Sigmoid colon (tissue), 7 donors: ENCODE measurements at places on chromosomes 7 and 10. TPM values are rescaled to one million over a fixed set of nuclear protein-coding genes. Genes with fewer than 3 reads are reported as not detected.

Gene RARRES2
- 342 TPM for total RNA-seq

Gene SLC39A12
- total RNA-seq: not detected

Gene EEPD1
- total RNA-seq: 11.8 TPM

- DNase-seq: no peak
Measured at GRCh38 chr7:24851786-24852185, 94.5 kb upstream of the GSDME start.

DNA sequence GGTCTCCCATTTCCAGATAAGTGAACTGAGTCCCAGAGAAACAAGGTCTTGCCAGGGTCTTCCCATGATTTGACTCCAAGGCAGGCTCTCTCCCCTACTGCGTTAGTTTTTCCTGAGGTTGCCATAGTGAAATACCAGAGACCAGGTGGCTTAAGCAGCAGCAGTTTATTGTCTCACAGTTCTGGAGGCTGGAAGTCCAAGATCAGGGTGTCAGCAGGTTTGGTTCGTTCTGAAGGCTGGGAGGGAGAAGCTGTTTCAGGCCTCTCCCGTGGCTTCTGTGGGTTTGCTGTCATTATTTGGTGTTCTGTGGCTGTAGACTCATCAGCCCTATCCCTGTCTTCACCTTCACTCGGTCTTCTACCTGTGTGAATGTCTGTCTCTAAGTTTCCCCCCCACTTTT is 129.9 kb downstream of the GRK5 start:
- DNase-seq: no peak

DNA sequence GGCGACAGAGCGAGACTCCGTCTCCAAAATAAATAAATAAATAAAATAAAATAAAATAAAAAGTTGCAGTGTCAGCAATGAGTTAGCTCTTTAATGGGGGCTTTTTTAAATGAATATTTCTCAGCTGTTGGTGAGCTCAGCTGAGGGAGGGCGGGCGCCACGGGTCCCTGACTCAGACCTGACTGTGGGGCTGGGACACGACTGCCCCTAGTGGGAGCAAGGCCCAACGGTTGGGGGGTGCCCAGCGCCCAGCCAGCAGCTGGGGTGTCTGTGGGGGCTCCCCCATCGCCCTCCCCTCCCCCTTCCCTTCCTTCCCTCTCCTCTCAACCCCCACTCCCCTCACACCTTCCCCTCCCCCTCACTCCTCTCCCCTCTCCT is 46.6 kb downstream of the PWWP2B start:
- no peak for DNase-seq
